CD8-positive, alpha-beta memory T cell (primary cell): ENCODE measurements at places on chromosomes 7 and 10. TPM values are rescaled to one million over a fixed set of nuclear protein-coding genes. Genes with fewer than 3 reads are reported as not detected.
A peak's percentile ranks its signal among the peaks of the same experiment; 100 is the strongest.

DNA sequence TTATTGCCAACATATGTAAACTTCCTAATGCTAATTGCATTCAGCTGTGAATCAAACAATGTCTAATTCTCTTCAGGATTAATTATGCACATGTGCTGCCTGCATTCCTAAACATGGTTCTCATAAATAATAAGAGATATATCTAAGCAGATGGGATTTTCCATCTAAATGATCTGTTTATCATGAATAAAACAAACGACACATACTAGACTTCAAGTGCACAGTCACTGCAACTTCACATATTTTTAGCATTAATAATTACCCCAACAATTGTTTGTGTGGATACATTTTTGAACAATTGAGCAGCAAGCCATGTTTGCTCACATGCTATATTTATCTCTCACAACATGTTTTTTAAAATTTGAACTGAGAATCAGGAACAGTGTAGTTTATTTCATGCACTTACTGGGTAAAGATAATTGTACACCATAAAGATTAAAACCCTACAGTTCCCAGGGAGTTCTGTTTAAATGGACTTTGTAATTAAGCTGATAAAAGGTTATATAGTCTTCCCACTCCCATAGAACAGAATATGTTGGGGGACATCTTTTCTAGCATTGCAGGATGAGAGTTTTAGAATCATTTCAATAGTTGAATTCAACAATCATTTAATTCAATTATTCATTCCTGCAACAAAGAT is 378.5 kb downstream of the MDFIC start:
- DNase-seq, result no peak

GRCh38 chr10:35503578-35503977 is 101.6 kb upstream of the GJD4 start:
- no peak for DNase-seq

- DNase-seq, result no peak
These were observed 41.3 kb upstream of the MTURN start for GRCh38 chr7:30093420-30093952.

DNA sequence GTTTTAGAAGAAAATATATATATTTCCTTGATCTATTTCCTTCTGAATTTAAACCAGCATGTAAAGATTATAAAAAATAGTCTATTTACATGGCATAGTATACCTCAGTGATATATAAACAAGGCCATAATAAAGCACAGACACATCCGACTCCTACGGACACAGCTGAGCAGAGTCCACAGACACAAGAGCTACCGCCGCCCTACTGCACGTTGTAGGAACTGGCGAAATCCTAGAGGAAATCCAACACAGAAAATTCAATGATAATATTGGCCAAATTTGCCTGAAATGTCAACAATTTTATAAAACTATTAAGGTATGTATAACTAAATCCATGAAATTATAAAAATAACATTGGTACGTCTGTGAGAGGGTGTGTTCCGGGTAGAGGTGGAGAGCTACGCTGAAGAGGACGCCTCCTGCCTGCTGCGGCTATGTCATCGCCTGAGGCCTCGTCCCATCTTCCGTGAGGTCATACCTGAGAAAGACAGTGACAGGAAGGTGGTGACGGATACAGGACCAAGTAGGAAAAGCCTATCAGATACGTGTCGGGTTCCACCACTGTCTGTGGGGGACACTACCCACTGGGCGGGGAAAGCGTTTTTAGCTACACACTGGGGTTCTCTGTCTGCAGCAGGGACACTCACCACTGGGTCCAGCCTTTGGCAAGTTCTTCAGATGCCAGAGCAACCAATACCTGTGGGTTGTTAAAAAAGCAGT is 29.3 kb upstream of the NCAPG2 start:
- DNase-seq, result no peak

GRCh38 chr7:114158854-114159253 is 240.0 kb upstream of the PPP1R3A start:
- no peak for DNase-seq

DNA sequence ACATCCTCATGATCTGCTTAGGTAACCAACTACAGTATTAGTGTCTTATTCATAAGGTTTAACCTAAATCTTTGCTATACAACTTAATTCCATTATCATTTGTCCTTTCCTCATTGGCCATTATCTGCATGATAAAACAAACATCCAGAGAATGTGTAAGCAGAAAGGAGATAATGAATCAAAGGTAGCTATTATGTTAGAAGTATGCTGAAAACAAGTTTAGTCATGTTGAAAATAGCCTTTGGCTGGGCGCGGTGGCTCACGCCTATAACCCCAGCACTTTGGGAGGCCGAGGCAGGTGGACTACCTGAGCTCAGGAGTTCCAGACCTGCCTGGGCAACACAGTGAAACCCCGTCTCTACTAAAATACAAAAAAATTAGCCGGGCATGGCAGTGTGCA is 78.2 kb downstream of the NT5C2 start:
- DNase-seq, result no peak

GRCh38 chr10:124566222-124566888 is 104.7 kb downstream of the LHPP start:
- no peak for DNase-seq

DNA sequence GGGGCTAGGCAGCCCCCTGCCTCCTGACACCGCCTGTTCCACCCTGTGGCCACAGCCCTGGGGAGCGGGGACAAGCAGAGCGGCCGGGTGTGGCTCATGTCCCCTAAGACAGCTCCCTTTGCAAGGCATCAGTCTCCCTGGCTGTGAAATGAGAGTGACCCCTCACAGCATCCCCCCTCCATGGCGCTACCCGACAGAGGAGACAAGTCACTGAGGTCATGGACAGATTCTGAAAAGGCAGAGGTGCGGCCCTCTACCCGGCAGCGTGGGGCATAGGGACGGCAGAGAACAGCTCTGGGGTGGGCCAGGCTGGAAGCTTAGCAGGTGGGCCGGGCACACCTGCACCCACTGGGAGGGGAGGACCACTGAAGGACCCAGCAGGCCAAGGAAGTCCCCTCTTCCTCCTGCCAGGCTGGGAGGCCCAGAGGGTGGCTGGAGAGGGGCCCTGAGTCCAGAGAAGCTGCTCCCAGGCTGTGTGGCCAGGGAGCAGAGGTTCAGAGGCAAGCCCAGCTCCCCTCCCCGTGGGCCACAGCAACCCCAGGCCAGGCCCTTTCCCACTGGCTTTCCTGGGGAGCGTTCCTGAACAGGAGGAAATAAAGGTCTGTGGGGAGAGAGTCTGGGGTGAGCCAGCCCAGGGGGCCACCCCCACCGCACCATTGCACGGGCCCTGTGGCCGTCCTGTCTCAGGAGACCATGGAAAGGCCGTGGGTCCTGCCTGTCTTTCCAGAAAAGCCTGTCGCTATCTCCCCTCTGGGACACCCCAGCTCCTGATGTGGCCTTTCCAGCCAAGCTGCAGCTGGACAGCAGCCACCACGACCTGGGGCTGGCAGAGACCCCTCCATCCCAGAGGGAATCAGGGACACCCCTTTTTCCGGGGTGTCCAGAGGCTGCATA is 1.7 kb downstream of the ADAP1 start:
- DNase-seq, result no peak

- no peak for DNase-seq
These were observed 334.9 kb downstream of the ELMO1 start for GRCh38 chr7:37113661-37114355.

- DNase-seq, result peak; percentile 60
These were observed 732 bp downstream of the FAM53B start for GRCh38 chr10:124743191-124744101.

- DNase-seq, result no peak
These were observed 96.7 kb downstream of the ZRANB1 start for GRCh38 chr10:125038637-125039036.

DNA sequence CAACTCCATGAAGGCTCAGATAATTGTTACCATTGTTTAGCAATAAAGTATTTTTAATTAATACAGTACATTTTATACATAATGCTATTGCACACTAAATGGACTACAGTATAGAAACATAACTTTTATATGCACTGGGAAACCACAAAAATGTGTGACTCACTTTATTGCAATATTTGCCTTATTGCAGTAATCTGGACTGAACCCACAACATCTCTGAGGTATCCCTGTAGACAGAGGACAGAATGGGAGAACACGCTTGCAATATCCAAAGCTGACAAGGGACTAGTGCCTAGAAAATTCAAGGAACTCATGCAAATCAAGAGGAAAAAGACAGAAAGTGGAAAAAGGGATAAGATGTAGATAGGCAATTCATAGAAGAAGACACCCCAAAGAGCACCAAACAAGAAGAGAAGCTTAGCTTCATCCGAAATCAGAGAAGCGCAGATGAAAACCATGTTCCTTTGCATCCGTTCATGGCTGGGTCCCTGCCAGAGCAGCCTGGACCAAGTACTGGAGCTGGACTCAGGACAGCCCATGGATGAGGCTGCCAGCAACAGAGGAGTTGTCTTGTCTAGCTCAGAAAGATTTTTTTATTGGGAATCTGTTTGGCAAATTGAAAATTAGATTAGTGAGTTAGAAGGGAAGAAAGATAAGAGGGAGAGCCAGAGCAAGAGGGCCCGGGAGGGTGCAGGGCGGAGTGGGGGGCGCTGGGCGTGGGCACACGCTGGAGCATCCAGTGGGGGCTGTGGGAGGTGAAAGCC is 16.0 kb upstream of the GALNTL5 start:
- no peak for DNase-seq

DNA sequence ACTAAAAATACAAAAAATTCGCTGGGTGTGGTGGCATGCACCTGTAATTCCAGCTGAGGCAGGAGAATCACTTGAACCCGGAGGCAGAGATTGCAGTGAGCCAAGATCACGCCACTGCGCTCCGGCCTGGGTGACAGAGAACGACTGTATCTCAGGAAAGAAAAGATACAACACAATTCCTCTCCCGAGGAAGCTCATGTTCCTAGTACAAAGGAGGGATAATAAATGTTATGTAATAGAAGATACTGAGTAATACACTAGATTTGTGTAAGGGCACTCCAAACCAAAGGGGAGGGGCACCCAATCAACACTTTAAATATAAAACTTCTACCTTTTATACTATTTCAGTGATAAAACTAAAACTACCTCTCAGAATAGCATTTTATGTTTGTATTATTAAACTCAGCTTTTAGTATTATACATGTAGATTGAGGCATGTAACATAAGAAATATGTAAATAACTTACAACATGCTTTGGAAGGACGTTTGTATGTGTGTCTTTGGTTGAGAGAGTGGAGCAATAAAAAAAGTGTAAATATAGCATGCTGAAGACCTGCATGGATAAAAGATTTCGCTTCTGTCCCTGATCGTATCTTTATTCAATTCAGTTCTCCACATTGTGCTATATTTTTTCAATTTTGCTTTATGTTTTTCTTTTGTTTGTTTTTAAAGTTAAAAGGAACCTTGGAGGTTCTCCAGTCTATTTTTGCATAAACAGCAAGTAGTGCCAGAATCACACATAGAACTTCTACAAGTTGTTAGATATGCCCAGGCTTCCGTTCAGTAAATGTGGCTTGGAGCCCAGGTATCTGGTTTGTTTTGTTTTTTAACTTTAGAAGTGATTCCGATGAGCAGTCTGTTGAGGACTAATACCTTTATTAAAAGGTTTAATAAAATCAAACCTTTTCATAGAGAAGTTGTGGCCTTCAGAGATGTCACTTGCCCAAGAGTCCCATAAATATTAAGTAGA is 71.9 kb downstream of the WAC start:
- no peak for DNase-seq

DNA sequence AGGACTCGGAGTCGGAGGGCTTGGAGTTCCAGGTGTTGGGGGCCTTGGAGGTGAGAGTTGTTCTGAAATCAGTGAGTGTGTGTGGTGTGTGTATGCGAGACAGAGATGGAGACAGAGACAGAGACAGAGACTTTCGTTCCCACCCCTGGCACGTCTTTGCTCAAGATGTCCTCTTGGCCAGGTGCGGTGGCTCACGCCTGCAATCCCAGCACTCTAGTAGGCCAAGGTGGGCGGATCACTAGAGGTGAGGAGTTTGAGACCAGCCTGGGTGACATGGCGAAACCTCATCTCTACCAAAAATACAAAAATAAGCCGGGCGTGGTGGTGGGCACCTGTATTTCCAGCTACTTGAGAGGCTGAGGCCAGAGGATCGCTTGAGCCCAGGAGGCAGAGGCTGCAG is 20.0 kb upstream of the LIMK1 start:
- DNase-seq, result no peak

DNA sequence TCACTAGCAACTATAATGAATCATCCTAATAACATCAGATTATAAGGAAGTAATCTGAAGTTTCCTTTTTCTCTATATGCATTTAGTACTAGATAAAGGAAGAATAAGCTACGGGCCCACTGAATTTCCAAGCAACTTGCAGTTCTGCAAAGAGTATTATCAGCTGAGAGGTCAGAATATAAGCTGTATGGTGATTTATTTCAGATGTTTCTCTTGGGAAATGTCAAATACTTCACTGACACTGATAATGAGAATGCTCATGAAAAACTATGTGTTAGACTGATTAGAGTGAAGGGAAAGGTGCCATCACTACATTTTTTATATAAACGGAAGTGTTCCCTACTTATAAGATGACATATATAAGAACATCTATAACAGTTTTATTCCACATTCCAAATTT is 251.2 kb upstream of the HGF start:
- DNase-seq, result no peak

DNA sequence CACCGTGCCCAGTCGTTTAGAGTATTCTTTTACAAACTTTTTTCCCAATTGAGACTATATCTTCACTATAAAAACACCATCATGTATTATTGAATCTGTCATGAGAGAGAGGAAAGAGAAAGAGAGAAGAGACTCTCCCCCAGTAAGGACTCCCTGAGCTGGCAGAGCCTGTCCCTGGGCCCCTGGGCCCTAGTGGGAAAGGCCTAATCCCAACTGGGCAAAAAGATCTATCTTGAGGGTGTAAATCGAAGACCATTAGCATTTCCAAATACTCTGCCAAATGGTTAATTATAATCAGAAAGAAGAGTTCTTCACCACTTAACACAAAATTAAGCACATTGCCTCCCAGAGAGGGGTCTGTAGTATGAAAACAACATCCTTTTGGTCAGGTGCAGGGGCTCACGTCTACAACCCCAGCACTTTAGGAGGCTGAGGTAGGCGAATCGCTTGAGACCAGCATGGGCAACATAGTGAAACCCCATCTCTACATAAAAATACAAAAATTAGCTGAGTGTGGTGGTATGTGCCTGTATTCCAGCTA is 108.2 kb downstream of the SKIDA1 start:
- DNase-seq, result no peak

DNA sequence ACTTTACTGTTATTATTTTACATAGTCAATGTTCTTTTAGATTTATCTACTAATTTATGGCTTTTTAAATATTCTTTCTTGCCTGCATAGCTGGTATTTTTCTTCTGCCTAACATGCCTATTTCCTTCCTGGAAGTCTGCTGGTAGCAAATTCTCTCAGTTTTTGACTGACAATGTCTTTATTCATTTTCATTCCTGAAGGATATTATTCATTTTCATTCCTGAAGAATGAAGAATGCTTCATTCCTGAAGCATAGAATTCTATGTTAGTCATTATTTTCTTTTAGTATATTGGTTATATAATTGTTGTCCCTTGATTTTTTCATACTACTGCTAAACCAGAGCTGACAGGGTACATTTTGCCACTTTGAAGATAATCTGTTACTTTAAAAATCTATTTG is 41.8 kb downstream of the TMEM168 start:
- no peak for DNase-seq

The ARHGEF5 gene
- total RNA-seq, result 10.3 TPM

The RBP4 gene
- total RNA-seq, result not detected

The HTR7 gene
- not detected for total RNA-seq

The UPK3B gene
- total RNA-seq, result not detected

The IFIT2 gene
- 1.5 TPM for total RNA-seq

The TAS2R5 gene
- 1.3 TPM for total RNA-seq

The MYL10 gene
- not detected for total RNA-seq

The ZNRF2 gene
- 12.4 TPM for total RNA-seq

The MYOZ1 gene
- total RNA-seq, result not detected

The LRRC4 gene
- 0.51 TPM for total RNA-seq

The AQP1 gene
- total RNA-seq, result 0.13 TPM

The GNAT3 gene
- not detected for total RNA-seq

The AMPH gene
- total RNA-seq, result not detected

The SFTPA1 gene
- not detected for total RNA-seq
